T-helper 1 cell (primary cell): ENCODE measurements at places on chromosomes 4 and X.

DNA sequence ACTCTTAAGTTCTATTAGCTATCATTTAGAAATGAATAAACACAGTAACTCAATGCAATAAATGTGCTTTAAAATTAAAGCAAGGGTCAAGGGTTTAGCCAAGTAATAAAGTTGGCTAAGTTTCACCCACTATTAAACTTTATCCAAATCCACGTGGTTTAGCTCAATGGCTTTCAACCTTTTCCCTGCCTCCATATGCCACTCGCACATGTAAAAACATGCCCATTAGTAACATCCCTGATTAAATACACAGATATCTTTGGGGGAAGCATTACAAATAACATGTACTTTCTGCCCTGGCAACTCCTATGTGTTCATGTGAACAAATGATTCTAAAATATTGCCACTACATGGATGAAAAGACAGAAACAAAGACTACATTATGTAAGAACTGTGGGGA, 130.8 kb downstream of the ZAR1 start:
- DNase-seq: no peak

DNA sequence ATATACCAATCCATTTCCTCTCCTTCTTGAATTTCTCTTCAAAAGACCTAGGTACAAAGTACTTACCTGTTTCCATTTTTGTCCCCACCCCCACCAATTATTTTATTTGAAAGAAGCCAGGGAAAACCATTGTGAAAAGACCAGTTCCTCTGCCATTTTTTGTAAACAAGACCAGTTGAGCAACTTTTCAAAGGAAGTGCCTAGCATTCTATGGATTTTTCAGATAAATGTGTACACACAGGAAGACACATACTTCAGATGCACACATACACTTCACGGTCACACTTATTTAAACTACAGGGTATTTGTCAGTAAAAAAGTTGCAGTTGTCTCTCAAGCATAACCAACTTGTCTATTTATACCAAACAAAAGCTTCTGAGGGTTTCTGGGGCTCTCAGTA, 587.2 kb upstream of the KLHL4 start:
- no peak for DNase-seq

DNA sequence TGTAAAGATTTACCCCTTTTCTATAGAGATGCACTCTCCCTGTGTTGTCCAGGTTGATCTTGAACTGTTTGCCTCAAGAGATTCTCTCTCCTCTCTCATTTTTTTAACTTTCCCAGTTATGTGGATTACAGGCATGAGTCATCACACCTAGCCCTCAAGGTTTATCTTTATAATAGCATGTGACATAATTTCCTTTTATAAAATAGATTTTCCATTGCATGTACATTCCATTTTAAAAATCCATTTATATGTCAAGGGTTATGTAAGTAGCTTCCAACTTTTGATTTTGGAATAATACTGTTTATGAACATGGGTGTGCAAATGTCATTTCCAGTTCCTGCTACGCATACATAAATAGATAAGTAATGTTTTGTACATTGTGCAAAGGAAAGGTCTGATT, 20.6 kb downstream of the ZNF721 start:
- DNase-seq: no peak

DNA sequence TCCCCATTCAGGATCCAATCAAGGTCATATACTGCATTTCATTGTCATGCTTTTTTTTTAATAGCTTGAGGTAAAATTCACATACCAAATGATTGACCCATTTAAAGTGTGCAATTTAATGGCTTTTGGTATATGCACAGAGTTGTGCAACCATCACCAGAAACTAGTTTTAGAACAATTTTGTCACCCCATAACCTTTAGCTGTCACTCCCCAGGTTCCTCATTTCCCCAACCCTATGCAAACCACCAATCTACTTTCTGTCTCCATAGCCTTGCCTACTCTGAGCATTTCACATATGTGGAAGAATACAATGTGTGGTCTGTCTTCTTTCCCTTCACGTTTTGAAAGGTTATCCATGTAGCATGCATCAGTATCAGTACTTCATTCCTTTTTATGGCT, 1.4 kb upstream of the SMAD1 start:
- DNase-seq: no peak

DNA sequence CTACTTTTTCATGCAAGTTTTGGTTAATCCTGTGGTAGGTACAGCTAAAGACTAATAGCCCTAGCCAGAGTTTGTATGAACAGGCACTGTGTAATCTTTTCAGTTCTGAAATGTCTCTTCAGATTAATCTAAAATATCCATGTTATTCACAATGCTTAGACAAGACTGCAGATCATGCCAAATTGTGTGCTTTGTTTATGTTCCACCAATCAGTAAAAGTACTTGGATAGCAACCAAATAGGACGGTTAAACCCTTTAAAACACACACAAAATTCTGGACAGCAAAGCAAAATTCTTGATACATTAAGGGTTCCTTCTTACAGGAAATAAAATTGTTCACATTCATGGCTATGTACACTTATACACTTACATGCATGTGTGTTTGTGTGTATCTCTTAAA, 139.1 kb downstream of the KLHL13 start:
- DNase-seq: no peak

GRCh38 chr4:28555866-28556265, 1695.2 kb downstream of the STIM2 start:
- no peak for DNase-seq

- peak; percentile 13 for DNase-seq
These were observed 17.1 kb upstream of the MAP7D3 start for GRCh38 chrX:136268051-136269048.

GRCh38 chr4:2222838-2223237, 19.1 kb downstream of the HAUS3 start:
- no peak for DNase-seq

GRCh38 chrX:580030-580429, 50.6 kb upstream of the SHOX start:
- DNase-seq: no peak

DNA sequence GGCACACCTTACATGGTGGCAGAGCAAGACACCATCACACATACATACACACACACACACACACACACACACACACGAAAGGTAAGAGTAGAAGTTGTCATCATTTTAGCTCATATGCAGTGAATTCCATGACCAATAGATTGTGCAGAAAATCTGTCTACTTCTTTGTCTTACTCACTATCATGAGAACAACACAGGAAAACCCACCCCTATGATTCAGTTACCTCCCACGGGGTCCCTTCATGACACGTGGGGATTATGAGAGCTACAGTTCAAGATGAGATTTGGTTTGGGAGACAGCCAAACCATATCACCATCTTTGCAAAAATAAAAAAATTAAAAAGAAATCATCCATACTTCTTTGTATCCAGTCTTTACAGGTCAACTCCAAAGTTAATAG, 221.1 kb downstream of the BMPR1B start:
- no peak for DNase-seq

GRCh38 chr4:173937631-173938270, 345.7 kb downstream of the FBXO8 start:
- no peak for DNase-seq

DNA sequence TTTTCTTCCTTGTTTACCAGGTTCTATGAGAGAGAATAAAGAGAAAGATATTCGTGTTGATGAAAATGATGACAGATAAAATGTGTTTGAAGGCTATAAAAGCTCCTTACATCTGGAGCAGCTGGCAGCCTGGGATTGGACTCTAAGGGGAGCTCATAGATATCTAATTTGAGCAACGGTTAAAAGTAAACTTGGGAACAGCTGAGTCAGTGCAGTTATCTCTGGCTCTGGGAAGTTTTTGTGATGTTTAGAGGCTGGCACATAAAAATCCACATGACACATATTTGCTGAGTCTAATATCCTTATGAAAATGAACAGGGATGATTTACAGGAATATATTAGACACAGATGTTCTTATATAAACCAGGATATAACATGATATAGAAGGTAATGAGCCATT, 331.8 kb upstream of the TENM3 start:
- DNase-seq: no peak

GRCh38 chr4:21543514-21543913, 405.1 kb downstream of the KCNIP4 start:
- no peak for DNase-seq

DNA sequence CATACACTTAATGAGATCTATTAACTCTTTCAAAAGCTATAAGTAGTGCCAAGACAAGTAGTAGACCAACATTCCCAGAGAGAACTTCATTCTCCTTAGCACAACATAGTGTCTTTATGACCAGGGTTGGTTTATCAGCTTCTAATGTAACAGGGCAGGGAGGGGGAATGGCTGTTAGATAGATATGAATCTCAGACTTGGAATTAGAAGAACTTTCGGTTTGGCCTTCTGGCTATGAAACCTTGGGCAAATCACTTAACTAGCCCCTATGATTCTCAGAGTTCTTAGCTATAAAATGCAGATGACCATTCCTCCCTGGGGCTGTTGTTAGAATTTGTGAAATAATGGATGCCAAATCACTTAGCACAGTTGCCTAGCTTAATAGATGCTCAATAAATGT, 132.2 kb downstream of the SLC10A7 start:
- no peak for DNase-seq

- no peak for DNase-seq
These were observed 696.2 kb downstream of the TRAM1L1 start for GRCh38 chr4:116389139-116389538.

DNA sequence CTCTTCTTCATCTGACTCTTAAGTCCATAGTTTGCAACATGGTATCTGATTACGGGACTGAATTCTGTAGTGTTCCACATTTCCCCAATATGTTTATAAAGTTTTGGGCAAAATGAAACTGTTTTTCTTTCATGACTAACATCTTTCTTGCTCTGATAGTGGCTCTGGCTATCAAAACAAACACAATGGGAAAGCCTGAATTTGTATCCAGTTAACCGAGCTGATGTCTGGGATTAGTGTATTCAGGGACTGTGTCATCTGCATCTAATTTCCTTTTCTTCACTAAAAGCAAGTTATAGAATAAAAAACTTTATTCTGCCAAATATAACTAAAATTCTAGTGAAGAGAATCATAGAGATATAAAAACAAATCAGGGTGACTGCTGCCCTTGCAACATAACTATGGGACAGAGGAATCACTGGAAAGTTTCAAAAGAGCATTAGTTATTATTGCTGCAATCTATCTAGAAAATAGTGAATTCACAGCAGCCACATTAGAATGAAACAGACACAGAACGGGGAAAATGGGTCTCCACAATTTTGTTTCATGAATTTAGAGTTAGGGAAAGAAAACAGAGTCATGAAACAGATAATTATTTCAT, 61.3 kb downstream of the ANTXR2 start:
- no peak for DNase-seq

DNA sequence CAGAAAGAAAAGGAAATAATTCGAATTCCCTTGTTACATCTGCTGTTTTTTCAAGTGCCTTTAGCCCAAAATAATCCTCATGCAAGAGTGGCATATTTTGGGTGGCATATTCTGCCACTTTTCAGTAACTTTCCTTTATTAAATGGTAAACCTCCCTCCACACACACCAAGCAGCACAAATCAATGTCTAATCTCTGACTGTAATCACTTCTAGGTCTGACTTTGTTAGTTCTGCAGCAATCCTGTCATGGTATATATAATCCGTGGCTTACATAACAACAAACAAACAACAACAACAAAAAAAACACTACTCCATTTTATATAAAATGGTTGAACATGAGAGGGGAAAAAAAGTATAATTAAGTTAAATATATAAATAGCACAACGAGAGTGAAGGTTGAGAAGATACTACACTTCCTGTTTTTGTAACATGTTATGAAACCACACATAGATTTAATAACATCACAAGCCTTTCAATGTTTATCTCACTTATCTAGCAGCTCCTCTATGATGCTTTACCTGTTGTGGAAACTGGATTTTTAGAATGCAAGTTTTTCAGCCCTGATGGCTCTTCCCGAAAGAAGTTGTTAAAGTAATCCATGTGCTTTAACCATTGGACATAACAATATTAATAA, 715.4 kb downstream of the GRXCR1 start:
- DNase-seq: no peak

DNA sequence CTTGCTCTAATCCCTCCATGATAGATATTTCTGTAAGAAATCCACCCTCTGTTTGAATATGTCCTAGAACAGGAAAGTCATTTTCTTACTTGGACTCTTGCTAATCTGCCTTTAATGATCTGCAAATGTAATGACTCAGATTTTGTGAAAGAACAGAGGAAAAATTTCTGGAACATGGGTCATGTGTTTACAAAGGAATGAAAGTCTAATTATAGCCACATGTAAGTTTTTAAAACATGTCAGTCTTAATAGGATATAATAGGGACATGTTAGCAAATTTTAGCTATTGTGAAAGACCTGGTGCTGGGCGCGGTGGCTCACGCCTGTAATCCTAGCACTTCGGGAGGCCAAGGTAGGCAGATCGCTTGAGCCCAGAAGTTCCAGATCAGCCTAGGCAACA, 47.6 kb downstream of the GRK4 start:
- no peak for DNase-seq

DNA sequence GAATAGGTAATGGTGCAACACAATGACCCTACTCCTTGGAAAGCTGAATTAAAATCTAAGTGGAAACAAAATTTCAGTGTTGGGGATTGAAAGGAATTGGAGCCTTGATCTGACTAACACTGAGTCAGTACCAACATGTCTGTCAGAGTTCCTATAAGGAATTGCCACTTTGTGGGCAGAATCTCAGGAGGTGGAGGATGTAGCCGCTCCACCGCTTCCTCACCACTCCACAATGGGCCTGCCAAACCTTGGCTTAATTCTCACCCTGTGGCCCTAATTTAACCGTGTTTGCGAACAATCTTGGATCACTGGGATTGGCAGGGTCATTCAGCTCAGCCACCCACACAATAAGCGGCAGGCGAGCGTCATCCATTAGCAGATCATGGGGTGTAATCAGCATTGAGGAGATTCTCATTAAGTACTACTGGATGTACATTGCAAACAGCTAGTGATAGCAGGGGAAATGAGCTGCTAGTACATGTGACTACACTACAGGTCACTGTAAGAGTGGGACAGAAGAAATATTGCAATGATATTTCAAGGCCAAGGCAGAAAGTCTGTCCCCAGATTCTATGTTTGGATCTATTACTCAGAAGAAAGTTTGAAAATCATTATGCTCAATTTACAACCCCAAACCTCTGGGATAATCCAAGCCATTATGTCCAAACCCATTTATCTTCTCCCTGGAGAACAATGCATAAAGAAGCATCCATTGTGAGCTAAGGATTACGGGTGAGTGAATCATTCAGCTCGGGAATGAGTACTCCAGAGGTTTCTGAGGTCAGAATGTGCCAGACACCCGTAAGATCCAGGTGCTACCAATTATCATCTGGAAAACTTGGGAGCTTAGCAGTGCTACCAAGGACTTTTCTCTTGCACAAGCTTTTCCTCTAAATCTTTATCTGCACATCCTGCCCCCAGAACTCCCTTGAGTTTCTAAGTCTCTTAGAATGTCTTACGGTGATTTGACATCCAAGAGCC, 5.8 kb downstream of the SRPX start:
- no peak for DNase-seq
